Upper lobe of right lung (tissue), 1 donor: ENCODE measurements at places on chromosomes 7 and 10. TPM values are rescaled to one million over a fixed set of nuclear protein-coding genes. Genes with fewer than 3 reads are reported as not detected.

Gene TMEM26
- total RNA-seq, result 0.46 TPM

Gene KIAA1217
- 23.5 TPM for total RNA-seq

DNA sequence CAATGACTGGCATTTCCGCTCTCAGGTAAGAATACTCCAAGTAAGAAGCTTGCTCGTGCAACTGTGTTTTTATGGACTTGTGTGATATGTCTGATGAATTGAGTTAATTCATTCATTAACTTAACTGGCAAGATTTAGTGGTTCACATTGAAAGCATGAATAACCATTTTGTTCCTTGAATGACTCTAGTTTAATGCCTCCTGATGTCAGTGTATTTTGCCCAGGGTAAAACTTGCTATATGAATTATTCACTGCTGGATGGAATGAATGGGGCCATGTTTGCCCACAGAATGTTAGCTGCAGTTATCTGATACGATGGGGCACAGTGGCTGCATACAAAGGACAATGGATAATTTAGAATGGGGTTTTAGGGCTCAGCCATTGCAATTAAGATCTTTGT is 124.1 kb downstream of the ZNF365 start:
- H3K36me3 ChIP-seq, result no peaks in the 10 kb centered on the region
- no peaks in the 10 kb centered on the region for H3K4me1 ChIP-seq
- no peak overlapping the region for H3K27ac ChIP-seq
- no peak for DNase-seq
- H3K27me3 ChIP-seq, result no peaks in the 10 kb centered on the region
- no peak overlapping the region for H3K4me3 ChIP-seq

DNA sequence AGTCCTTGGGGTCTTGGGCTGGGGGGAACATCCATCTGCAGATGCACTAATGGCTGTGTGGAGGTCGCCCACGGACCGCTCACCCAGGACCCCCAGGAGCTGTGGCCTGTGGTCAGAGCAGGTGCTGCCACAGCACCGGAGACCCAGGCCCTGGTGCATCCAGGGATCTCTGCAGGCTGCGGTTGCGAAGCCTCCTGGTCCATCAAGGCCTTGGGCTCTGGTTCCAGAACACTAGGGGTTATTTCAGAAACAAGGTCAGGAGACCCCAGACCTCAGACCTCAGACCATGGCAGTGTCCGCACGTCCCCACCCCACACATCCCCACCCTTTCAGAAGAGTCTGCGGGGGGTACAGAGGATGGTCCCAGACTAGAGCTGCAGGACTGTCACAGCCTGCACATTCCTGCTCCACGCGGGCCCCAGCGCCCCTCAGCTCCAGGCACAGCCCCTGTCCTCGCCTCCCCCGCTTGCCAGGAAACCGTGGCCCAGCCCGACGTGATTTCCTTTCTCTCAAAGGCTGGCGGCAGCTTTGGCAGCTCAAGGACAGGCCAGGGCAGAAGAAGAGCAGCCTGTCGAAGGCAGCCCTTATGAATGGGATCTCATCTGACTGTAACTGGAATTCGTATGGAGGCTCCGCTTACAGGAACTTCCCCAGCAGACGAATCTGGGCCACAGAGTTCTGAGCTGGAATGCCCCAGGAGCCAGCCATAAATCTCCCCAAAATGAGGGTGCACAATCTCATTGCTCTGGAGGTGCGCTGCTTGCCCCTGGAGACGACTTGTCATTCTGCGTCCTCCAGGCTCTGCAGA is 136.2 kb upstream of the RET start:
- H3K36me3 ChIP-seq, result no peaks in the 10 kb centered on the region
- H3K27ac ChIP-seq, result no peak overlapping the region
- peak; percentile 53 for DNase-seq
- H3K4me1 ChIP-seq, result no peaks in the 10 kb centered on the region
- no peak overlapping the region for H3K4me3 ChIP-seq
- H3K27me3 ChIP-seq, result peaks cover 1% of the 10 kb centered on the region

DNA sequence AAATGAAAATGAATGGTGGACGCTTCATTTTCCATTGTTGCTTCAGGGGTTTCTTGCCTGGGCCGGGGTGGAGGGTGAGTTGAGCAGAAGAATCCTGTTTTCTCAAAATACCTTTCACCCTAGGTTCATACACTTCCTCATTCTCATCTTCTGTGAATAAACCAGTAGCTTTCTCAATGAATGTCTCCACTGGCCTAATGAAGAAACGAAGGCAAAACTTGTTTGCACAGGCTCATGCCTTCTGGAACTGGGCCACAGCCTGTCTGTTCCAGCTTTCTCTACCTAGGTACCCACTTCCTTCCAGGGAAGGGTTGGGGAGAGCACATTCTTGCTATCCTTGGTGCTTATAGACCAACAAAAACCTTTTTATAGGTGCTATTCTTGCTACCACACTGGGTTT is 21.3 kb downstream of the STMP1 start:
- DNase-seq, result no peak
- H3K4me3 ChIP-seq, result no peak overlapping the region
- H3K36me3 ChIP-seq, result no peaks in the 10 kb centered on the region
- H3K27ac ChIP-seq, result no peak overlapping the region
- H3K27me3 ChIP-seq, result no peaks in the 10 kb centered on the region

DNA sequence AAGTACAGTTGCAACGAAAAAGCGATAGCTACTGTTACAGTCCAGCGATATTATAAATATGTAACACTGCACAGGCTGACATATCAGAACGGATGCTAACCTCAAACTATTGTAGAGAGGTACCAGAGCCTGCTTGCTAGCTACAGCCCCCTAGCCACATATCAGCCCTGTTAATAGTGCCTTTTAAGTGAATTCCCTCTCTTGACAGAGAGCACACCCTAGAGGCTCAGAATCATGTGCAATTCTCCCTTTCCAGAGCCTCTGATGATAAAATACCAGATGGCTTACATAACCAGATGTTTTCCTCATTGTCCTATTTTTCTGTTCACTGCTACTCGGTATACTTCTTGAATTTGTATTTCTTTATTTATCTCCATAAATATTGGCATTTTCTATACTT is 960.7 kb upstream of the CELF2 start:
- no peaks in the 10 kb centered on the region for H3K27me3 ChIP-seq
- DNase-seq, result no peak
- no peak overlapping the region for H3K4me3 ChIP-seq
- no peak overlapping the region for H3K27ac ChIP-seq

GRCh38 chr7:73652541-73652949 is 15.1 kb upstream of the VPS37D start:
- H3K27me3 ChIP-seq, result peaks cover 25% of the 10 kb centered on the region

DNA sequence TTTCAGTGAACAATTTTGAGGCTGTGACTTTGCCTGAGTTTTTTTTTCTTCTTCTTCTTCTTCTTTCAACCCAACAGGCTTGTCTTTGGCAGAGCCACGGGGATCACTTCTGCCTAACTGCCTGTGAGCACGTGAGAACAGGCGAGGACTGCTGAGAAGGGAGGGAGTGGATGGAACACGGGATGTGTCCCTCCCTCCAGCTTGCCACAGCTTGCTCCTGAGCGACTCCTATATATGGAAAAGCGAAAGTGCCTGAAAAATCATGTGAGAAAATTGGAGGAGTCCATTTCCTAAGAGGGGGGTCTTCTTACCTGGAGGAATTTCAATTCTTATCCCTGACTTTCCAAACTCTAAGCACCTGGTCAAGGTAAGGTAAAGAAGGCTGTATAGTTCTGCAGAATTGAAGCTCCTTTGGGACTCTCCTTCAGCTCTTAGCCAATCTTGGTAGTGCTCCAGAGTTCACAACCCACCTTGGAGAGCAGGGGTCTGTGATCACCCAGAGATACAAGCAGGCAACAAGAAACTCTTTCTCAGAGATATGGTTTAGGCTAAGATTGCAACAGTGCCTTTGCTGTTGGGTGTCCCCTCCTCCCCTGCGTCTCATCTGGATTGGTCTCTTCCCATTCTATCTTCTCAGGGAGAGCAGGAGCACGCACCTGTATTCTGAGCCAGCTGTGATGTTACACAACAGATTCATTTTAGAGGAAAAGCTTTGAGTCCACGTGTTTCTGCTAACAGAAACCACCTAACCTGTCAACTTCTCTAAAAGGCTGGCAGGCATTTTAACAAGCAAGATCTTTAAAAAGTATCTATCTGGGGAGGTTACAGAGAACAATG is at the start of gene MAT1A:
TSS of gene MAT1A (minus strand) at position 208 of the 837 bp plus-strand sequence. CDS start 235 bp downstream, outside the sequence.
- H3K4me3 ChIP-seq, result no peak within 1 kb of the TSS
- no peaks in the 10 kb centered on the region for H3K36me3 ChIP-seq
- no peak within 1 kb of the TSS for H3K27ac ChIP-seq
- H3K4me1 ChIP-seq, result no peaks in the 10 kb centered on the region
- no peaks in the 10 kb centered on the region for H3K27me3 ChIP-seq
- DNase-seq, result no peak

DNA sequence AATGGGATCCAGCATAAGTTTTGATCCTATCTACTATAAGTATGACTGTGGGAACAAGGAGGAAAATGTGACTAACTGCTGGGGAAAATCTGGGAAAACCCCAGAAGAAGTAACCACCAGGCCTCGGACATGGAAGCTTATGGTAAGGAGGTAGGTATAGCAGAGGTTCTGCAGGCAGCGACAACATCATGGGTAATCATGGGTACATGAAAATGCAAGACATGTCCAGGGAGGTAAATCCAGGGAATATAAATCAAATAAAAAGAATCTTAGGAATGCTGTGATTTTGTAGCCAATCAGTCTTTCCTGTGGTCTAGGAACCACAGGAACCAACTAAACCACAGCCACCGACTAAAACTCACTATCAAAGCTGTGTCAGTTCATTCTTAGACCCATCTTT is 168.3 kb upstream of the NPY start:
- H3K36me3 ChIP-seq, result no peaks in the 10 kb centered on the region
- no peaks in the 10 kb centered on the region for H3K27me3 ChIP-seq
- no peak overlapping the region for H3K4me3 ChIP-seq
- no peak for DNase-seq

DNA sequence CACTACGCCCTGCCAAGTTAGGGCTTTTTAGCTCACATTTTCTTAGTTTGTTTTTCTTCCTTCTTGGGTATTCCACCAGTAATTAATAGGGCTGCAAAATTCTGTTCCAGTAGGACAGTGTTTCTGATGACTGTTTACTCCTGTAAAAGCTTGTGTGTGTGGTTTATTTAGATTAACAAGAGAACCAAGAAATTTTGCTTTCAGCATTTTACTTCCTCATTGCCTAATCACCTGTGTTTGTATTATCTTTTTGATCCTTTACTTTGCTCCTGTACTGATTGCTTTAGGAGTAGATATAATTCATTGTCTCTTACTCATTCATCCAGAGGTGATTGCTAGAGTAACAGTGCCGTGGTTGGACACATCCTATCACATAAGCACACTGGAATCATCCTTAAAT is 27.7 kb downstream of the TDRD1 start:
- DNase-seq, result no peak
- no peaks in the 10 kb centered on the region for H3K36me3 ChIP-seq
- no peaks in the 10 kb centered on the region for H3K27me3 ChIP-seq

GRCh38 chr7:135200821-135201331 is 10.4 kb downstream of the WDR91 start:
- no peak overlapping the region for H3K4me3 ChIP-seq
- H3K4me1 ChIP-seq, result peaks cover 19% of the 10 kb centered on the region
- H3K27ac ChIP-seq, result no peak overlapping the region
- H3K36me3 ChIP-seq, result peaks cover 76% of the 10 kb centered on the region
- DNase-seq, result no peak

DNA sequence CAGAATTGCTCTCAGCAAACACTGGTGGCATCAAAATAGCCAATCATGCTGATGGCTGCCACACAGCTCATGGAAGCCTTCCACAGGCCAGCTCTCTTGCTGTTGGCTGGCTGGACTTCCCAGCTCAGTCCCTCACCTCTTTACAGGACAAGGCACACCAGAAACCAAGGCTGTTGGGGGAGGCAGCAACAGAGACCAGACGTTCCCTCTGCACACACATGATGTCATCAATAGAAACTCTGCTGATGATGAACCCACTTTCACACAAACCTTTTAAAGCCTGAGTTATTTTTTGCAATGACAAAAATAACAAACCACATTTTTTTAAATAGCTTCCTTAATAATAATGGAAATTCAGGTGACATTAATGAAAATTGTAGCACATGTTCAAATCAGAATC is 300.9 kb upstream of the C7orf33 start:
- H3K4me3 ChIP-seq, result no peak overlapping the region
- no peak for DNase-seq
- no peak overlapping the region for H3K27ac ChIP-seq

GRCh38 chr10:6445671-6446316 is 134.3 kb downstream of the PRKCQ start:
- no peaks in the 10 kb centered on the region for H3K4me1 ChIP-seq
- no peaks in the 10 kb centered on the region for H3K27me3 ChIP-seq
- no peak for DNase-seq

DNA sequence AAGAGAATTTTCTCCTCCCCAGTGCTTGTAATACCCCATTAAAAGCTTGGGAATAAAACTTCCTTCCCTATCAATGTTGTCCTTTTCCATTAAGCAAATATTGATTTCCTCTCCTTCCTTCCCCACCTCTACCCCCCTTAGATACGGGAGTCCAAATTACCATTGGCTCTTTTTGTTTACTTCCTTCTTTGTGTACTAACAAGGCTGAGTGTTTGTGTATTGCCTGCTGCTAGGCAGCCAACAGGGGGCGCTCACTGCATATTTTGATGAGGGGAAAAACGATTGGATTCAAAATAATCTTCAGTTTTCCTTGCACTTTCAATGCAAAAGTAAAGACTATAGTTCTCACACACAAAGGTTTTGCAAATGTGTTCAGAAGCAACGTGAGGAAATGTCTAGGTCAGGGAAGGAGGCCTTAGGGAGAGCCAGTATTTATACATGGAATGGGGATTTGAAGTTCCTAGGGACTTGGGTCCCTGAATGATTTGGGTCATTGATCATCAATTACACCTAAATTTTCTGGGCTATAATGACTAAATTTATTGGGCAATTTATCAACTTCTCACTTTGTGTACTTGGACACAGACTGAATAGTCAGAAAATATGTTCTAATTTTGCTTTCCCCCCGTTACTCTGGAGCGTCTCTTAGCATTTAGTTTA is 23.6 kb upstream of the VPS41 start:
- DNase-seq, result peak; percentile 83
- H3K27me3 ChIP-seq, result no peaks in the 10 kb centered on the region
- H3K27ac ChIP-seq, result no peak overlapping the region
- H3K36me3 ChIP-seq, result no peaks in the 10 kb centered on the region

GRCh38 chr10:107665459-107665858 is 501.0 kb upstream of the SORCS1 start:
- no peaks in the 10 kb centered on the region for H3K27me3 ChIP-seq
- H3K4me1 ChIP-seq, result no peaks in the 10 kb centered on the region
- H3K27ac ChIP-seq, result no peak overlapping the region
- no peak overlapping the region for H3K4me3 ChIP-seq
- no peaks in the 10 kb centered on the region for H3K36me3 ChIP-seq
- no peak for DNase-seq

- DNase-seq, result peak; percentile 81
Observed at GRCh38 chr7:149742075-149742701, 31.2 kb downstream of the ZNF467 start.

- DNase-seq, result peak; percentile 74
- no peaks in the 10 kb centered on the region for H3K27me3 ChIP-seq
- peaks cover 39% of the 10 kb centered on the region for H3K4me1 ChIP-seq
- H3K4me3 ChIP-seq, result peak within 1 kb of the TSS; percentile 69
- peak within 1 kb of the TSS; percentile 65 for H3K27ac ChIP-seq
Observed at GRCh38 chr10:103855424-103855823, at the start of gene SH3PXD2A. Gene SH3PXD2A (minus strand): TSS chr10:103855576. CDS start chr10:103855266, 310 bp downstream.
